ENCODE measurements at places on chromosomes 7 and 10.

DNA sequence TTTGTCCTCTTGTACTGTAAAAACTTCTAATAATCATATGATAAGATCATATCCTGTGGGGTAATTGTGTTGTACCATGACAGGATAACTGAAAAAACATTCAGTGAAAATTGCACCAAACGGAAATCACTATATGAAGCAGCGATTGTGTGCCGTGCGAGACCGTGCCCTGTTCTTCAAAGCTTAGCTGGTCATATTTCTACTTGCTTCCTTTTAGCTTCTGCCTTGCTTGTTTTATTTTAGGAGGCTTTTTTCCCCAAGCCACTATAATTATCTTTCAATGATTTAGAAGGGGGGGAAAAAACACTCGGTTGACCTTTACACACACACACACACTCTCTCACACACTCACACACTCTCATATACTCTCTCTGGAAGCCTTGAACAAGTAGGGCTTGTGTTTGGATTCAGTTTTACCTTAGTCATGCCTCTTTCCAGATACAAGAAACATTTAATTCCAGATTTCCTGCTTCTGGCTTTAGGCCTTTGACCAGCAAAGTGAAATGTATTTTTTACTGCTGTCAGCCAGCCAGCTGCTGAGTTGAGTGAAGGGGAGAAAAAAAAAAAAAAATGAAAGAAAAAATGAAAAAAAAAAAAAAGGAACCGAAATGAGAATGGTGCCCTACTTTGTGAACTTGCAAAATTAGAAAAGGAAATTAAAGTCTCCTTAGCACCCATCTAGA lies 181.4 kb downstream of the ARID5B start:
- peak; percentile 54 for DNase-seq

GRCh38 chr7:130649004-130649790 lies 19.4 kb downstream of the COPG2 start:
- DNase-seq: no peak

DNA sequence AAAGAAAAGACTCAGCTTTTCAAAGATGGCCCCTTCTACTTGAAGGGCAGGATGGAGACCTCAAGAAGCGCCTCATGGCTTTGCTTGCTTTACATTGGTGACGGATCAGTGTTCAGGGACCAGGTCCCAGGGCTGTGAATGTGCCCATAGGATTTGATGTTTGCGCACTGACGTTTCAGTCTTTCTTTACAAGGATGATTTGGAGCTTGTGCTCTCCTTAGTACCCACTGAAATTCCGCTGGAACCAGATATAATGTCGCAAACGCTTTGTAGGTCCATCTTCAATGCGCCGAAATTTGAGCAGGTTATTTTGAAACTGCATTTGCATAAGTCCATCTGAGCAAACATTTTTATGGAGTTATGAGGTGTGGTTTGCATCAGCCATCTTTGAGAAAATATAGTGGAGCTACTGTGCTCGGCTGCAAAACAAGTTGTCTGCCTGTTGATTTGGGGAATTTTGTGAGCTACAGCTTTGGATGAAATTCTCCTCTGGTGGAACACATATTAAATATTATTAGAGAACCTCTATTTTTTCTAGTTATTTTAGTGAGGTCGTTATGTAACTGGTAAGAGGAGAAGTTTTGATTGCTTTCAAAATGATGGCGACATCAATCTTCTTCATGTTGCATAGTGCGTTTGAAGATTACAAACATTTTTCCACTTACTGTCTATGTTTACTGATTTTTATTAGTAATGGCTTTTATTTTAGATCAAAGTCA lies 2.4 kb downstream of the RBM20 start:
- DNase-seq: no peak

GRCh38 chr10:20013991-20014750 lies 197.9 kb downstream of the PLXDC2 start:
- no peak for DNase-seq

DNA sequence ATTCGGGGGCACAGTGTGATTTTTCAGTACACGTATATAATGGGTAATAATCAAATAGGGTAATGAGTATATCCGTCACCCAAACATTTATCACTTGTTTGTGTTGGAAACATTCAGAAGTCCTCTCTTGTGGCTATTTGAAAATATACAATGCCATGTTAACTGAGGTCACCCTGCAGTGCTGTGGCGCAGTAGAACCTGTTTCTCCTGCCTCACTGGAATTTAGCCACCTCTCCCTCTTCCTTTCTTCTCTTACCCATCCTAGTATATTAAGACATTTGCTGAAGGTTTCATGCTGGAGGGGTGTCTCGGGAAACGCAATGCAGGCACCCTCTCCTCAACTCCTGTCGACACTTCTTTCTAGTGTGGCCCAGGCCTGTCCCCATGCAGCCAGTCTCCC lies 425.3 kb upstream of the MKI67 start:
- DNase-seq: no peak

GRCh38 chr10:22247636-22248035 lies 29.8 kb upstream of the EBLN1 start:
- no peak for DNase-seq

DNA sequence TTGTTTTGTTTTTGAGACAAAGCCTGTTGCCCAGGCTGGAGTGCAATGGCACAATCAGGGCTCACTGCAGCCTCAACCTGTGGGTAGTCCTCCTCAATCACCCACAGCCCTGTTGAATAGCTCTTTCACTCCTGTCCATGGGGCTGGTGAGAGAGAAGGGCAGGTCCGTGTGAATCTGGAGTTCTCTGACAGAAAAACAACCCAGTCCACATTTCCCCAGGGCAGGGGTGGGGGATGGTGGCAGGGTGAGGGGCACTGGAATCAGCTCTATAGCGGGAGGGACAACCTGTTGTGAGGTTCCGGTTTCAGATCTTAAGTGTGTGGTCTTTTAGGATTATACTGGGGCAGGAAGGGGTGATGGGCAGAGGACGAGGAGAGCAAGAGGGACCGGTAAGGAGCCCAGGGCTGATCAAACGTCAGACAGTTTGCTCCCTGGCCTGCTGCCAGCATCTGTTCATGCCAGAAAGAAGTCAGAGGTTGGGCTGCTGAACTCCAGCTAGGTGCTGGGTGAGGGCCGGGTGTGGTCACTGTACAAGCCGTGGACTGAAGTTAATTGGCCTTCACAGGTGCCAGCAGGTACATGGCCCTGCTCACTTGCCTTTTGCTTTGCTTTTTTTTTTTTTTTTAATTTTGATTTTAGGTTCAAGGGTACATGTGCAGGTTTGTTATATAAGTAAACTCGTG lies 33.2 kb upstream of the MKRN1 start:
- DNase-seq: no peak

DNA sequence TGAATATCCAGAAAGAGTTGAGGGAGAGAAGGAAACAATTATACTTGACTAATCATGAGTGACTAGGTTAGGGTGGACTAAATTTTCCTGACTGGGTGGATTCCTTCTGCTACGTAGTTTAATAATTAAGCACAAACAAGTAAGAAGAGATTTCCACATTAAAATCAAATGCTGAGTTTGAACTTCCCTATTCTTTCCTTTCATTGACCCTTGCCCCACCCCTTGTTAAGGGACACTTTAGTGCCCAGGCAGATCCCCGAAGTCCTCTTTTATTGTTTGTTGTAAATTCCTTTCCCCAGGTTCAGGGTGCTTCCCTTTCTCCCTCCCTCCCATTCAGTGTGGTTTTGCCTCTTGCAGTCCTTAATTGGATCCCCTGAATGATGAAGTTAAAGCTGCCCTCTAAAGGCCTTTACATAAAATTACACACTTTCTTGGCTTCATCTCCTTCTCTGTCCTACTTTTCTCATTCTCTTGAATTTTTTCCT lies 8.8 kb upstream of the SPAM1 start:
- DNase-seq: no peak

- no peak for DNase-seq
These were observed 28.7 kb downstream of the PDZD8 start for GRCh38 chr10:117346574-117346973.

DNA sequence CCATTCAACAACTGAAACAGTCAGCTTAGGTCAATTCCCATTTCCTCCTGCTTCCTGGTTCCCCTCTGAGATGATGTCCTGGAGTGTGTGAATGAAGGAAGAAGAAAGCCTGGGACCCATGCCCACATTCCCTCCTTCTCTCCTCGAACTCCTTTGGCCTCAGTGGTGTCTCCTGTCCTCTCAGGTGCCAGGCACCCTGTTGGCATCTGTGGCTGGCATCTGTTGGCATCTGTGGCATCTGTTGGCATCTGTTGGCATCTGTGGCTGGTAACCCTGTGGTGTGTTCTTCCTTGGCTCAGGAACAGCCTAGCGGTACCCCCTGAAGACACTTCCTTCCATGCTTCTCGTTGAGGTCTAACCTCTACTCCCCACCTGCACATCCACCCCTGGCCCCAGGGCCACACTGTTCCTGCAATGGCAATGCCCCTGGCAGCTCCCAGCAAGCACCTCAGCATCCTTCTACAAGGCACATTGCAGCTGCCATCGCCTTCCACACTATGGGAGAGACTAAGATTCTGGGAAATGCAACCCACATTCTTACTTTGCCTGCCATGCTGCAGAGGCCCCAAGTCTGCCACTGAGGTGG lies 114.4 kb upstream of the NEBL start:
- DNase-seq: no peak

- no peak for DNase-seq
These were observed 128.7 kb downstream of the SAMD9 start for GRCh38 chr7:92988941-92989545.

- DNase-seq: no peak
These were observed 201.2 kb downstream of the CCDC3 start for GRCh38 chr10:12800302-12800701.

DNA sequence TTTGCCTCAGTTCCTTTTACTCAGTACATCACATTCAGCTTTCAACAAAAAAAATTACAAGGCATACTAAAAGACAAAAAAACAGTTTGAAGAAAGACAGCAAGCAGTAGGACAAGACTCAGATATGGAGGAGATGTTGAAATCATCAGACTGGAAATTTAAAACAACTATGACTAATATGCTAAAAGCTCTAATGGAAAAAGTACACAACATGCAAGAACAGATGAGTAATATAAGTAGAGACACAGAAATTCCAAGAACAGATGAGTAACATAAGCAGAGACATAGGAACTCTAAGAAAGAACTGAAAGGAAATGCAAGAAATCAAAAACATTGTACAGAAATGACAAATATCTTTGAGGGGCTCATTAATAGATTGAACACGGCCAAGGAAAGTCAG lies 402.6 kb downstream of the NEBL start:
- DNase-seq: no peak

DNA sequence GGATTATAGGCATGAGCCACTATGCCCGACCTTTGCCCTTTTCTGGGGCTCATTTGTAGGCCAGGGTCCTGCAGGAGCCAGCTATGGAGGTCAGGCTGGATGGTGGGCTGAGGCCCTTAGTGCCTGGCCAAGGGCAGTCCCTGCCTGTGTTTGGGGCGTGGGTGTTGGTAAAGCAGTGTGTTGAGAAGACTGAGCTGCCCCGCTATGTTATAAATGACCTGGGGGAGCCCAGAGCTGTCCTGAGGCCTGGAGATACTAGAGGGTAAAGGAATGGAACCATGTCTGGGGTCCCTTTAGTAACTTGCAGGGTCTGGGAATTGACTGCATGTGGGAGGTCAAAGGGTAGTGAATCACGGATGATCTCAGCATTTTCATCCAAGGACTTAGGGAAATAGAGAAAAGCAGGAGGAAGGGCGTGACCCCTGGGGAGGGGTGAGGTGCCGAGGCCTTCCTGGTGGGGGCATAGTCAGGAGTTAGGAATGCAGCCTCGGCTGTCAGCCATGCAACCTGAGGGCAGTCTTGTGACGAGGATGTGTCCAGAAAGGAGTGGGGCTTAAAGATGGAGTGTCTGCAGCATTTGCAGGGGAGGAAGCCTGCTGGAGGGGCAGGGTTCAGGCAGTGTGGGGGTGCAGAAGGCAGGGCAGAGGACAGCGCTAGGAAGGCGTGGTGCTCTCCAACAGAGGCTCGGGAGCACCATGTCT lies 31.5 kb downstream of the TMEM248 start:
- DNase-seq: no peak

DNA sequence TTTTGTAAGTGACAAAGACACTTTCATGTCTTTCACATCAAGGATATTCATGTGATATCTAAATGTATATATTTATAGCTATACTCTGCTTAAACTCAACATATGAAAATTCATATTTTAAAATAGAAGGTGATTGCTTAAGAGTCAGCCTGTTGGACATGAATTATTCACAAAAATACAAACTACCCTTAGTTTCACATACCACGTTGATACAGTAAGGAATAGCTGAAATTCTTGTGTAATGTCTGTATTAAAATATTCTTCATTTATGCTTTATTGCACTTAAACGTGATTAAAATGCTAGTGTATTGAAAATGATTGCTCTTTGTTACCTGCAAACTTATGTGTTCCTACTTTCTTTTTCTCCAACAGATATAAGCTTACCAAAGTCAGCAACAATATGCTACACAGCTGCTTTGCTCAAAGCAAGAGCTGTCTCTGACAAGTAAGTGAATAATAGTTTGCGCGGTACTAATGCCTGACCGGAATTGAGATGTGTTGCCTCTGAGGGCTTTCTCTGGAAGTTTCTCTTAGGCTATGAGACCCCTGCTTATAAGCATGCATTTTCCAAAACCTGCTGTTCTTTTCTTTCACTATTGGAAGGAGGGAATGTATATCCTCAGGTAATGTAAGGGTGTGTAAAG lies 133.8 kb downstream of the WNT2 start:
- DNase-seq: no peak

GRCh38 chr10:77080361-77081027 lies 557.1 kb downstream of the KCNMA1 start:
- DNase-seq: no peak

- no peak for DNase-seq
These were observed 7.5 kb downstream of the CPA1 start for GRCh38 chr7:130387628-130388403.

DNA sequence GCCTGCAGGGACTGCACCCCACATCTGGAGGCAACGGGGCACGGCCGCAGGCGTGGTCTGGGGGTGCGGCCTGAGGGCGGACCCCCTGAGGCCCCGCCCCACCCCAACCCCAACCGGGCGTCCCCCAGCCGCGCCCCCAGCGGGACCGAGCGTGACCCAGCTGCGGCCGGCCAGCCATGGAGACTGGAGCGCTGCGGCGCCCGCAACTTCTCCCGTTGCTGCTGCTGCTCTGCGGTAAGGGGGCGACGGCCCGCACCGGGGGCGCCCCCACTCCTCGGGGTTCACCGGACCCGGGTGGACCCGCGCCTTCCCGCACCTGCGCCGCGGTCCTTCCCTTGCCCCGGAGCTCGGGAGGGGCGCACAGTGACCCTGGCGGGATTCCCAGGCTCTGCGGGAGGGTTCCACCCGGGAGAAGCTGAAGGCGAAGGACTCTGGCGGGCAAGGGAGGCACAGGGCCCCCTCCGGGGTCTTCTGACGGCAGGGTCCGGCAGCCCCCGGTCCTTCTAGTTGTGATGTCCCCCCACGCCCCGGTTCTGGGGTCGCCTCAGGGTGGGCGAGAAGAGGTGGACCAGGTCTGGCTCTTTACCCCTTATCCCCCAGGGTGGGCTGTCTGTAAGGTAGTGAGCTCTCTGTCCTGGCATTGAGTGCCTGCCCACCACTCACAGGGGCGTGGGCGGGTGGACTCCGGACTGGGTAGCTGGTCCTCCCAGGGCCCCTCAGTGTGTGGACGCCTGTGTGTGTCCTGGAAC lies at the start of gene RAMP3:
RAMP3 (plus strand) TSS at position 139 of the 749 bp plus-strand sequence; CDS start at position 177, 38 bp downstream.
- no peak for DNase-seq

- no peak for DNase-seq
These were observed 13.6 kb upstream of the SLC25A28 start for GRCh38 chr10:99633832-99634231.

GRCh38 chr10:106519376-106520030 lies 645.0 kb downstream of the SORCS1 start:
- no peak for DNase-seq

All from brain (organoid and tissue), 16 donors.